ENCODE measurements at places on chromosomes 2 and 18.

- no peak for DNase-seq
Observed at GRCh38 chr2:55902971-55903370, 20.6 kb downstream of the EFEMP1 start.

- DNase-seq, result no peak
Observed at GRCh38 chr18:32081881-32082280, 9.8 kb upstream of the RNF138 start.

DNA sequence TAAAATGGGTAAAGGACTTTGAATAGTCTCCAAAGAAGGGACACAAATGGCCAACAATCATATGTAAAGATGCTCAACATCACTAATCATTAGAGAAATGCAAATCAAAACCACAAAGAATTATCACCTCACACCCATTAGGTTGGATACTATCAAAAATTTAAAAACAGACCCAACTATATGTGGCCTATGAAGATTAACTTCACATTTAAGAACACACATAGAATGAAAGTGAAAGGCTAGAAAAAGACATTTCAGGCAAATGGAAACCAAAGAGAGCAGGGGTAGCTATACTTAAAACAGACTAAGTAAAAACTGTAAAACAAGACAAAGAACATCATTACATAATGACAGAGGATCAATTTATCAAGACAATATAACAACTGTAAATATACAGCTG, 53.5 kb upstream of the ASPRV1 start:
- DNase-seq, result no peak

DNA sequence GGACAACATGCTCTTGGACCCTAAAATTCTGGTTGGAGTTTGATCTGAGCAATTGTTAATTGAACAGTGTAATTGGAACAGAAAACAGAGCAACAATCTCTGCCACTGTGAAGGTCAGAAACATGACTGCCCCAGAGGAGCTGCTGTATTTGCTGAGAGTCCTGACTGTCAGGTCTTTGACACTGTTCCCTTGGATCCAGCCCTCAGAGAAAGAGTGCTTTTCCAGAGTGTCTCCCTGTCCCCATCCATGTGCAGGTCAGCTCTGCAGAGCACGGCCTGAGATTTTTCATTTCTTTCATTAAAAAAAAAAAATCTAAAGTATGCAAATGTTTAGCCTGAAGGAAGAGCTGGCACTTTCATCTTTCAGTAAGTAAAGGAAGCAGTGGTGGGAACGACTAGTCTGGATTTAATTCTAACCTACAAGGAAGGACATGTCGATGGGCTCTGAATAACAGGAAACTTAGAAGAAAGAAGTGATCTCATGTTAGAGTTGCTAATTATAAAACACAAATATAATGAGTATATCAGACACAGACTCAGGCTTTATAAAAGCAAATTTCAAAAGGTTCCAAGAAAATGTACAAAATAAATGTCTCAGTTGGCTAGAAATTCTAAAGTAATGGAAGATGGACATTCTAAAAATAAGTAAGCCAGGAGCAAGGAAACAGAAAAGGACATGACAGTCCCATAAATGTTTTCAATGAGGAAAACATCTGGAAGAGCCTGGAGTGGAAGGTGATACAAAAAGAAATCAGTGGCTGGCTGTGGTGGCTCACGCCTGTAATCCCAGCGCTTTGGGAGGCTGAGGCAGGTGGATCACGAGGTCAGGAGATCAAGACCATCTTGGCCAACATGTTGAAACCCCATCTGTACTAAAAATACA, 876.5 kb downstream of the EPHA4 start:
- DNase-seq, result no peak

DNA sequence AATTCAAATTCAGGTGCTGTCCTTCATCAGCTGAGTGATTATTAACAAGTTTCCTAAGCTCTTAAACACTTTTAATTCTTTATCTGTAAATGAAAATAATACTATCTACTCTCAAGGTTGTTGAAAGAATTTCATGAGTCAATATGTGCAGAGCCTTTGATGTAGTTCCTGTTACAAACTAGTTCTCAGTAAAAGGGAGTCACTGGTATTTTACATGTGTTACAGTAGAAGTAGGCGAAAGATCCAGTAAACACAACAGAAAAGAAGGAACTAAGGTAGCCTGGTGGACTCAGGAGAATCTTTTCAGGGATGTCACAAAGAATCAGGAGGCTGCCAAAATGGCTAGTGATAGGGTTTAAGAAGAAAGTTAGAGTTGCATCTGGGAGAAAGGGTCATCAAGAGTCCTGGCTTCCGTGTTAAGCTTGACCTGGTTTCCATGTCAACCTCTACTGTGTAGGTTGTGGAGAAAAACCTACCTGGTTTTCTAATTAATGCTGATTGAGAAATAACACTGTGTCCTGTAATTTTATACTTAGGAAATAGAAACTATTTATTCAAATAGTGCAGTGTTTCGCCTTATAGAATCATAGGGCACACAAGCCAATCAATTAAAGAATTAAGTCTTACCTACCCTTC, 58.3 kb upstream of the TRIB2 start:
- no peak for DNase-seq

GRCh38 chr2:41417511-41417910, 630.3 kb upstream of the PKDCC start:
- DNase-seq, result no peak

GRCh38 chr2:200405599-200406298, 99.3 kb downstream of the SPATS2L start:
- no peak for DNase-seq

GRCh38 chr2:143085125-143085784, 44.0 kb upstream of the ARHGAP15 start:
- no peak for DNase-seq

DNA sequence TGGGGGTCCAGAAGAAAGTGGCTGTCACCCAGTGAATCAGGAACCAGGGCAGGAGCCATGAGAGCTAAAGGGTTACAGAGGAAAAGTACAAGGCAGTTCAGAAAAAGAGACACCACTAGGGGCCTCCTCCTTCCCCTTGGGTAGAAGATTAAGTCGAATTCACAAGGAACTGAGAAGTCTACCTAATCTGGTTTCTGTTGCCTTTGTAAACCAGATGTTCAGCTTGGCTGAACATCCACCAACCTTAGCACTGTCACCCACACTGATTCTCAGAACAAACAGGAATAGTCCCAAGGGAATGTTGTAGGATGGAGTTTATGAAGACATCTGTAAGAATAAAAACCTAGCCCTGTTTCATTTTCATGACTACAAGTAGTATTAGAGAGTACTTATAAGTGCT, 90.4 kb upstream of the NOSTRIN start:
- DNase-seq, result no peak

GRCh38 chr2:207337234-207338219, 171.8 kb upstream of the KLF7 start:
- peak; percentile 20 for DNase-seq

DNA sequence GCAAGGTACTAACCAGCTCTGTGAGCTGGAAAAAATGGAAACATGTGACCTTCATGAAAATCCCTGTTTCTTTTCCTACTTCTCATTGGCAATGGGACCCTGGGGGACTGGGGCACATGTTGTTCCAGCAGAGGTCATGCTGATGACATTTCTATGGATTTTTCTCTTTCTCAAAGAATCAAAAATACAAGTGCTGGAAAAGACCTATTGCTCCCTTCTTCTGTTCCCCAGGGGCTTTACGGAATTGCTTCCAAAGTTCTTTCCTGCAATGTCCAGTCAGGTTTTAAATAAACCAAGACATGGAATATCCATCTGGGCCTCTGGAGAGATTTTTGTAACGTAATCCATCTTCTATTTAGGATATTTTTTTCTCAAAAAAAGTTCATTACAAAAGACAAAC, 1006.1 kb upstream of the CELF4 start:
- DNase-seq, result no peak

- DNase-seq, result no peak
Observed at GRCh38 chr2:120631236-120631635, 104.4 kb upstream of the GLI2 start.

- DNase-seq, result no peak
Observed at GRCh38 chr2:191593622-191594385, 84.1 kb upstream of the NABP1 start.

- no peak for DNase-seq
Observed at GRCh38 chr2:54710216-54710615, 13.2 kb upstream of the EML6 start.

DNA sequence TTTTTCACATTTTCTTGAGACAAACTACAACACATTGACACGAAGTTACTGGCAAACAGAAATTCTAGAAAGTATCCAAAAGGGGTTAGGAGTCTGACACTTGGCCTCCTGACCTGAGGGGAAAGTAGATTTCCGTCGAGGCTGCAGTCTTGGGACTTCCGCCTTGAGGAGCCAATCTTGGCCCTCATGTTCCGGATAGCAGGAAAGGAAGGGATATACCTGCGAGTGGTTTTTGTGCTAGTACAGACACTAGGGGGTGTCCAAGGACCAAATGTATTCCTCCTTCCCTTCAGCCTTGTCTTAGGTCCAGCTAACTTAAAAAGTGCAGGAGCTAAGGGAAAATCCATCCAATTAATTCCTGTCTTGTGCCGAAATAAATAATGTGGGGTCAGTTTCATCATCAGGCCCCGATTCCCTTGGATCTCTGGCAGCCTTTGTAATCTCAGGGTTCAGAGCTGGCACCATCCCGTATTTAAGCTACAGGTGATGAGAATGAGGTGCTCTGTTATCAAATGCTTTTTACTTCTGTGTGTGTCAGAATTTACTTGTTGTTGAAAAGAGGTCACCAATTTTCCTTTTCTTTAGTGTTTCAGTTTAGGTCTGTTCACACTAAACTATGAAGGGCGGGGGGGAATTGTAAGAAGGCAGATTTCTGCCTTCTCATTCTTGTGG, 330.2 kb upstream of the FANCL start:
- no peak for DNase-seq

GRCh38 chr2:24828238-24828996, 35.2 kb downstream of the CENPO start:
- DNase-seq, result no peak

GRCh38 chr2:101644842-101645383, 52.6 kb upstream of the MAP4K4 start:
- DNase-seq, result no peak

DNA sequence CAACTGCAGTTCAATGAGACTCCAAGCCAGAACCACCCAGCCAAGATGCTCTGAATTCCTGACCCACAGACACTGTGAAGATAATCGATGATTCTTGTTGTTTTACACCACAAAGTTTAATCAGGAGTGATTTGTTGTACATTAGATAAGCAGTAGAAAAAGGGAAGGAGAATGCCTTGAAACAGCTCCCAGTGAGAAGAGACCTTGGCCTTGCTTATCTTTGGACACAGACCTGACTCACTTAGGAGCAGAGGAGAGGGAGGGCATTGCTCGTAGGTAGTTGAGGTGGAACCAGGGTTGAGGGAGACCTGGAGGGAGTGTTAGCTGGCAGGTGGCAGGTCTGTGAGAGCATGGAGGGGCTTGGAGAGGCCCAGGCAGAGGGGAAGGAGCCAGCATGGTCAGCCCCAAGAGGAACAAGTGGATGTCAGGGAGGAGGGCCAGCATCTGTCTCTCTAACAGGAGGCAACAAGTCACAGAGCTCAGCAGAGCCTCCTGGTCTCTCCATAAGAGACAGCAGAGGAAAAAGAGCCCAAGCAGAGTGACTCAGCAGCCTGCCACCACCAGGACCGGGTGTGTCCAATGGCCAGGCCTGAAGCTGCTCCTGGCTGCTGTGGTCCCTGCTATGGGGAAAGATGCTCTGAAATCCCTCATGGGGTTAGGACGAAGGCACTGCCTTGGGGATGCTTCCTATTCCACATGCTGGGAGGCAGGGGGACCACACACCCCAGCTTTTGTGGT, 161.6 kb upstream of the CAPN13 start:
- no peak for DNase-seq

GRCh38 chr2:24832073-24832461, 38.8 kb downstream of the CENPO start:
- no peak for DNase-seq

DNA sequence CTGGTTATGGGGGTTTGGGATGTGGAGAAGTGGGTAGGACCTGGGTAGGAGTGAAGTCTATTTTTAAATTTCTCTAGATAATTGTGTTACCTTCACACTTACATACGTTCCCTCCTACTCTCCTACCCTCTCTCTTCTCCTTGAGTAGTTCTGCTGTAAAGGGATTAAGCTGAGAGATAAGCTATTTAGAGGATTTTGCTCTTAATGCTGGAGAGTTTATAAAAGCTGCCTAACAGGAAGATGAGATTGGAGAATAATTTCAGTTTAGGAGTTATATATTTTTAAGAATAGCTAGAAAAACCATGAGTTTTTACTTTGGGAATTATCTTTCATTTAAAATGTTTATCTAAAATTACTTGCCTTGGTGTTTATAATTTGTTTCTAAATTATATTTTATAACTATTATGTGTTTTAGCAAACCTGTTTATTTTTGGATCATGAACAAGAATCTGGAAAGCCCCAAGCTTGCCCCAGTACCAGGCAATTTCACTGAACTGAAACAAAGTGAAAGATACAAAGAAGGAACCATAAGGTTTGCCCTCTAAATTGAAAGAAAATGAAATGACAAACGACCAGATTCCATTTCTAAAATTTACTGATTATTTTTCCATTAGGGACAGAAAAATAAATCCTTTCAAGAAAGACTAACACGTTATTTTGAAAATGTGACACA, 101.5 kb downstream of the ZNF532 start:
- DNase-seq, result no peak

DNA sequence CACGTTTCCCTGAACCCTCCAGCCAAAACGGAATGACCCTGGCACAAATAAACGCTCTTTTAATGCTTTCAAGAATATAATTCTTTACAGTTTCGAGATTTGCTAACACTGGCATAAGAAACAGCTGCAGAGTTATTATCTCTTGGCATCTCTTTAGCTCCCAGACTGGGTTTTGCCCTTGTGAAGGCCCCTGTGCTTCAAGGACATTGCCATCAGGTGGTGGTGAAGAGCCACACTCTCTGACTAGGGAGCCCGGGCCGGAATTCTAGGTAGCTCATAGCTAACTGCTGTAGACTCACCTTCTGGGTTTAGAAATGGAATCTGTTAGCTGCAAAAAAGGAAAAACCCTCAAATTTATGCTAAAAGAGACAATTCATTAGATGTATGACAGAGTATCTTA, 13.3 kb upstream of the GALNT14 start:
- DNase-seq, result no peak

DNA sequence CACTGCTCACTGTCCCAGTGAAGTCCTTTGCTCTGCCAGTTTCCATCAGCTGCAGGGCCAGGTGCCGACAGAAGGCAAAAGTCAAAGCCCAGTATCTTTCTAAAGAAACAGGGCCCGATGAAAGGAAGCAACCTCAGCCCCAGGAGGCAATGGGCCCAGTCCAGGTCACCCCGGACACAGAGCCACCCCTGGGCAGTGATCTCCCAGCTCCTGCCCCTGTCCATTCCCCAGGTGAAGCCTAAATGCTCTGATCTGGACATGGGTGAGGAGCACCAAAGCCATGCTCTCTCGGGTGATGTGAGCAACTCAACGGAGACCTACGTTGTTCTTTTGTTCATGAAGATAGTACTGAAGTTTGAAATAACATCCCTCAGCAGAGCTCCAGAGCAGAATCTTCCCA, 61.6 kb downstream of the HDAC4 start:
- no peak for DNase-seq

DNA sequence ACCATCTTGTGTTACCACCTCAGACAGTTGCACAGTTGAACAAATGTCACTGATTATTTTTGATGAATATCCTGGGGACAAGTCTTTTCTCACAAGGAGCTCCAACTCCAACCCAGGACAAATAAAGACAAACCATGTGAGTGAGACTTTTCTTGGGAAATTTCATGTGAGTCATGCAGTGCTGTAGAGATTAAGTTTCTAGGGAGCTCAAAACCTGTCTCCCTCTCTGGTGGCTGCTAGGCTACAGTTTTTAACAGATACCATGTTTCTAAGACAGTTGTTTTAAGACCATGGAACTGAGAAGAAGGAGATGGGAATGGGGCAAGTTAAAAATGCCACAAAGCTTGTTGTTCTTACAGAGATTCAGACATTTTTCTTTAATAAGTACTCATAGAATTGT, 255.5 kb downstream of the RIT2 start:
- no peak for DNase-seq
